ENCODE measurements at places on chromosomes 12 and 14.

GRCh38 chr14:30840086-30840779 is 34.1 kb upstream of the COCH start:
- DNase-seq = no peak

- no peak for DNase-seq
These were observed 61.0 kb downstream of the TAOK3 start for GRCh38 chr12:118311666-118312065.

DNA sequence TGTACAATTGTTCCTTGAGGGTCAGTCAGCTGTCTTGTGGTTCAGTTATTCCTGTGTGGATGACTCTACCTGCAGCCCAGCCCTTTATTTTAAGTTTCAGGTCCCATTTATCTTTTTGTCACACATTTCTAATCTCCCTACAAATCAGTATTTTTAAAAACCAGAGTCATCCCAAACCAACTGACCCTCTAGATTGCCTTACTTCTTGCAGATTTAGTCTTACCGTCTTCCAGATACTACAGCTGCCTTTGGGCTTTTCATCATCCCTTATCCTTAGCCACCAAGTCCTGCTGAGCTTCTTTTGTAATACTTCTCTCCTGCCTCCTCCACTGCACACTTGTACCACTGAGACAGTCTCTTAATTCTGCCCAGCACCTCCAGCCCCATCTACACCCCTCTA is 54.9 kb downstream of the PRKCH start:
- no peak for DNase-seq

DNA sequence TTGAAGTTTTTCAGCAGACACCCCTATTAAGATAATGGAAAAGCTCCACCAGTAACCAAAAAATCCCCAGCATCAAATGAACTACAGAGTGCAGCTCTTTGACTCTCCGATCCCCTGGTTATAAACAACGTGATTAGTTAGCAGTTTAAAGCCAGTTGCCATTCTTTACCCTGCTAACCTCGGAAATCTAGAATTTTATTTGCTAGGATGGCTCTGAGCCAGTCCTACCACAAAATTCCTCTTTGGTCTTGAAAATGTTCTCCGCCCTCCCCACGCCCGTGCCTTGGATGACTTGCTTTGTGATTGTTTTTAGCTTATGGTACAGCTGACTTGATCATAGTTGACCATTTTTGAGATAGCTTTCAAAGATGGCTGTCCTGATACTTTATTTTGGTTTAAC is 1.2 kb downstream of the KLHDC2 start:
- no peak for DNase-seq

DNA sequence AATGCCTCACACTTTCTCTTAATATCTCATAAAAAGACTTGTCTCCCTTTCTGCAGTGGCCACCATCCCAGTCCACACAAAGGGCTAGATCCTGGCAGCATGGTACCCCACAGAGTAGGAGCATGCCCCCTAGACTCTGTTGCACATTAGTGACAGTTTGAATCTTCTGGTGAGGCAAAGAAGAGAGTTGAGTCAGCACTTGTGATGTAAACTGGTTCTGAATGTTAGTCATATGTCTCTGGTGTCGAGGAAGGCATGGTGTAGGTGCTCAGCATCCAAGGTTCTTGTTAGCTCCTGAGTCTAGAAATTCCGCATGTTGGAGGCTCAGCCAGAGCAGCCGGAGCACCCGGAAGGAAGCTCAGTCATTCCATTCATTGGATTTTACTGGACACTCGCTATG is 9.8 kb downstream of the TTC9 start:
- no peak for DNase-seq

DNA sequence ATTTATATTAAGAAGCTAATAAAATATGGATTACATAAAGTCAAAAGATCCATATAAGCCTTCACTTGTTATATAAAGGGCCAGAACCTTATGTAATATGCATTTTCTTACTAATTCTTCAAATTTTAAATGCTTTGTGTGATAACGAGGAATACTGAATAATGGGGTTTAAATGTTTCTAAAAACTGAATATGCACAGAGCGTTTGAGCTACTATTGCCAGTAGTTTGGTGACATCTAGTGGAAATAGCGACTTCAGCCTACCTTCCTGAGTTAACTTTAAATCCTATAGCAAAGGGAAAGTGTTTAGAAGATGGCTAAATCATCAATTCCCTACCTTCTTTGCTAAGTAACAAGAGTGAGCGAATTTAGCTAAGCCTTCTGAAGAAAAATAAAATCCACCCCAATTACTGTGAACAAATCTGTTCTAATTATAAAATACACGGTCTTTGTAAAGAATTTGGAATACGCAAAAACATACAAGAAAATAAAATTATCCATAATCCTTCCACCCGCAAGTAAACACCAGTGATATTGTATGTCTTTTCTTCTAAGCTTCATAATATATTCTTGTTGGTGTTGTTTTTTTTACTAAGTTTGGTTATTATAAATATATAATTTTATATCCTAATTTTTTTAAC is 115.5 kb upstream of the G2E3 start:
- no peak for DNase-seq

GRCh38 chr12:56300644-56301464 is 724 bp upstream of the CS start:
- DNase-seq = no peak

DNA sequence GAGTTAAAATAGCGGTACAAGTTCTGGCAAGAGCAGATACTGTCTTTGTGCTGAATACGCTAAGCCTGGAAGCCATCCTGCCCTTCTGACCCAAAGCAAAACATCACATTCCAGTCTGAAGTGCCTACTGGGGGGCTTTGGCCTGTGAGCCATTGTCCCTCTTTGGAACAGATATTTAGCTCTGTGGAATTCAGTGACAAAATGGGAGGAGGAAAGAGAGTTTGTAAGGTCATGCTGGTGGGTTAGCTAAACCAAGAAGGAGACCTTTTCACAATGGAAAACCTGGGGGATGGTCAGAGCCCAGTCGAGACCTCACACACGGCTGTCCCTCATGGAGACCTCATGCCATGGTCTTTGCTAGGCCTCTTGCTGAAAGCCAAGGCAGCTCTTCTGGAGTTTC is 18.5 kb downstream of the EMP1 start:
- DNase-seq = no peak

DNA sequence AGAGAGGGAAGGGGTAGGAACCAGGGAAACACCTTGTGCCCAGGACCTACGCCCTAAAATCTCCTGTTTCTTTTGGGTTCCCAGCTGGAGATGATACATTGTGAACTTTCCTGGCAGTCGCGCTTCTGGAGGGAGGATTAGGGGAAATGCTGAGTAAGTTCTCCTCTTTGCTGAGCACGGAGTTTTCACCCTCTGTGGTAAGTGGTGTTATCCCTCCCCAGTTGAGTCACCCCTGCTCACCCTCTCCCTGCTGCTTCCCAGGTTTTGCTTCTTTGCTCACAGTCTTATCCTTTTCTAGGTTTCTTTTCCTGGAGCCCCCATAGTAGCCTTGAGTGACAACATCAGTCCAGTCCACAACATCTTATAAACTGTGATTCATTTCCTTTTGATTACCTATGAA is 789.1 kb downstream of the TMEM121 start:
- no peak for DNase-seq

GRCh38 chr12:120159509-120160237 is 34.8 kb downstream of the GCN1 start:
- DNase-seq = no peak

DNA sequence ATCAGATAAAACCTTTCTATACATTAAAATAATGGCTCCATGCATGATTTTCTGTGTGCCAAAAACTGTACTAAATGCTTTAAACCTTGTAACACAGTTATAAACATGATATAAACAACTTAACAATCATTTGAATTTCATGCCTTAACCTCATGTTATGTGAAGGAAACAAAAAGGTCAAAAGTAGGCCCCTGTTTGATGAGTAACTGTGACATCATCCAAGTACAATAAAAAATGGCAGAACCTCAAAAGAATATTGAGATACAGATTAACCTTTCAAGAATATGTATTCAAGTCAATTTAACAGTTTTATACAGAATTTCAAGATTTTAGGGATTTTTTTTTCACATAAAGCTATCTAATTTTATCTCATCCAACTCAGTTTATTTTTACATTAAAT is 310.7 kb upstream of the DCN start:
- no peak for DNase-seq

GRCh38 chr12:59736786-59737185 is 141.0 kb downstream of the SLC16A7 start:
- DNase-seq = no peak

Measured in activated T-helper 1 cell treated with anti-CD3 and anti-CD28 coated beads, Interleukin-2, amount 50 U/mL, for 16 hours (primary cell).